ENCODE measurements at places on chromosomes 16 and 17.

DNA sequence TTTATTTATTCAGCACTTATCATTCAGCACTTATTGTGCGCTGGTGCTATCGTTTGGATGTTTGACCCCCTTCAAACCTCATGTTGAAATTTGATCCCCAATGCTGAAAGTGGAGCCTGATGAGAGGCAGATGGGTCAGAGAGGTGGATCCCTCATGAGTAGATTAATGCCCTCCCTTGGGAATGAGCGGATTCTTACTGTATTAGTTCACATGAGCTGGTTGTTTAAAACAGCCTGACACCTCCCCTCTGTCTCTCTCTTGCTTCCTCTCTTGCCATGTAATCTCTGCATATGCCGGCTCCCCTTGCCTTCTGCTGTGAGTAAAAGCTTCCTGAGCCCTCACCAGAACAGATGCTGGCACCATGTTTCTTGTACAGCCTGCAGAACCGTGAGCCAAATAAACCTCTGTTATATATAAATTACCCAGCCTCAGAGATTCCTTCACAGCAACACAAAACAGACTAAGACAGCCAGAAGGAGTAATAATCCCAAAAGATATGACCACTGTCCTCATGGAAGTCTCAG lies 111.1 kb downstream of the CACNG3 start:
- no peak for DNase-seq

DNA sequence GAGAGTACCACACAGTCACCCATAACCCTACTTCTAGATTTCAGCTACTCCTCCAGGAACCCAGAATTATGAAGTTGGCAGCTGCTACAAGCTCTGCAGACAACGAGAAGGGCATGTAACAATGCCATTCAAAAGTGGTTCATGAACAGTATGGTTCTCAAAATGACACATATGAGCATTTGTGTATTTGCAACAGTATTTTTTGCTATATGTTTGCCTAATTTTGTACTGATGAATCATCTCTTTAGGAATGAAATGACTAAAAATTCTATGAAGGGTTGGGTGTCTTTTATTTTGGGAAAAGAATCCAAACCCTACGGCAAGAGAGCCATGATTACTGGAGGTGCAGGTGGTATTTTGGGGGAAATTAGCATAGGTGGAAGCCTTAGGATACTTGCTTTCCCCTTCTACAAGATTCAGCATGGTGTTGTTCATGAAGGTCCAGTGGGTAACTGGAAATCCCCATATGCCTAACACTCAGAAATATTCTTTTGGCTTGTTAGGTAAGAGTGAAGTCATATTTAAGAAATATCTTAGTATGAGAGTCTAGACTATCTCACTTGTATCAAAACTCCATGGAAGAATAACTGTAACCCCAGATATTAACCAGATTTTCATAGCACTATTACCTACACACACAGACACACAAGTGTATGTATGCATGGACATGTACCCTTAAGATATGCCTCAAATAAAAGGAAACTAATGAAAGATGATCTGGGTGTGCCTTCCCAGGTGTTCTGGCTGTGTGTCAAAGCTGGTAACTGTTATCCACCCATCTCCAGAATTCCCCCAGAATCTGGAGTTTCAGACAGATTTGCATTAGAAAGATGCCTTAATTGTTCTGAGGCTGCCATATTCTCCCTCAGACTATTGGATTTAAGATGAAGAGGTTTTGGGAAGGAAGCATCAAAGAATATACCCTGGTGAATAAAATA lies 688.2 kb upstream of the SOX9 start:
- no peak for DNase-seq

DNA sequence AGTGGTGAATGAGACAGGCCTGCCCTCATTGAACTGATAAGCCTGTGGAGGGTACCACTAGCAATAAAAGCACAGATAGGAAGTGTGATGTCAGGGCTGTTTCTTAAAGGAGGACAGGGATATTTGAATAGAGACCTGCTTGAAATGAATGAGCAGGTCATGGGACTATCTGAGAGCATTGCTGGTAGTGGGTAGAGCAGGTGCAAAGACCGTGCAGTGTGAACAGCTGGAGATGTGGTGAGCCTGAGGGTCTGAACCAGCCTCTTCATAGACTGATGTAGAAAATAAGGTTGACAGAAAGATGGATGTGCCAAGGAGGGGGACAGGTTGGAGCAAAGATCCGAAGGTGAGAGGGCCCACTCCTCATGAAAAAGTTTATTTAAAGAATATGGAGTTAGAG lies 2.4 kb downstream of the NUP93 start:
- DNase-seq: no peak

GRCh38 chr16:67163164-67163998 lies 1.2 kb upstream of the HSF4 start:
- peak; percentile 61 for DNase-seq

DNA sequence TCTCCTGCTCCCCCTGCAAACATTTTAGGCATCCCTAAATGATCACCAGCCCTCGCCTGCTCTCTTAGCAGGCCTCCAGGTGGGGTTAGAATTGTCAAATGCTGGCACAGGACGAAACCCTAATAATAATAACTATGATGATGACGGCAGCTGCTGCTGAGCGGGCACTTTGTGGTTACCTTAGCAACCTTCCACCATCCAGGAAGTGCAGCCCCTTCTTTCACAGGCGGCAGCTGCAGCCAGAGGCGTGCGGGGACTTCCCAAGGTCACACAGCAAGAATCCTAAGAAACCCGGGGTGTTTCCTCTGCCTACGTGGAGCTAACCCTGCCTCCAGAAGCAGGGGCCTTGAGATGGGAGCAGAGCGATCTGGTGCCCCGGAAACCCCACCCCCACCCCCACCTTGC lies 22.4 kb upstream of the EIF1 start:
- DNase-seq: peak; percentile 53

GRCh38 chr16:56102183-56102686 lies 89.1 kb upstream of the GNAO1 start:
- no peak for DNase-seq

- DNase-seq: no peak
Measured at GRCh38 chr17:77709594-77709993, 248.9 kb upstream of the TNRC6C start.

DNA sequence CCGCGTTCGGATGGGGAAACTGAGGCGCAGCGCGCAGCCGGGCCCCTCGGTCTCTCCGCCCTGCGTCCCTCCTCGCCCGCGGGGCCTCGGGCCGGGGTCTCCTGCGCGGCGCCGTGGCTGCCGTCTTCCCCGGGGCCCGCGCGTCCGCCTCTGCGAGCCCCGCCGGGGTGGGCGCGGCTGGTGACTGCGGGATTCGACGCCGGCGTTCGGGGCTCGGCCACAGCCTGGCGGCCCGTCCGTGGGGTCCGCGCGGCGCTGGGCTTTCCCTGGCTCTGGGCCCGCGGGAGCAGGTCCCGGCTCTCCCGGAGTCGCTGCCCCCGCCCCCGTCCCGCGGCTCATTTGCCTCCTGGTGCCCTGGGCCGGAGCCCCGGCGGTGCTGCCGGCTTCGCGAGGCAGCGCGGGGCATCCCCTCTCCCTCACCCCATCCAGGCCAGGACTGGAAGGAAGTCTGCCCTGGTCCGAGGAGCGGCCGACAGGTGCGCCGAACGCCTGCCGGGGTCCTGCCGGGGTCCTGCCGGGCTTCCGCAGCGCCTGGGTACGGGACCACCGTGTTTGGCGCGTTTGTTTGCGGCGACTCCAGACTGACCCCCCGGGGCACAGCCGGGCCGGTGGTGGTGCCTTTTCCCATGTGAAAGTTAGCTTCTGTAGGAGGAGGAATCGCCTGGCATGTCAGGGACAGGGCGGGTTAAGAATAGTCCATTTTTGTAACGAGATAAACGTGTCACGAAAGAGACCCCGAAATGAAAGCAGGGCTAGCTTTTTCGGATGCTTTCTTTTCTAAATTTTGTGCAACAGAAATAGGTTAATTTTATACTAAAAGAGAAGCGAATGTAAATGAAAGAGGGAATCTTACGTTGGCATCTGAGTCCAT lies 671 bp downstream of the CHMP6 start:
- DNase-seq: no peak

- peak; percentile 73 for DNase-seq
Measured at GRCh38 chr16:23510164-23510914, at the start of gene GGA2. Gene GGA2 (minus strand): TSS chr16:23510494. CDS start chr16:23510411, 83 bp downstream.

DNA sequence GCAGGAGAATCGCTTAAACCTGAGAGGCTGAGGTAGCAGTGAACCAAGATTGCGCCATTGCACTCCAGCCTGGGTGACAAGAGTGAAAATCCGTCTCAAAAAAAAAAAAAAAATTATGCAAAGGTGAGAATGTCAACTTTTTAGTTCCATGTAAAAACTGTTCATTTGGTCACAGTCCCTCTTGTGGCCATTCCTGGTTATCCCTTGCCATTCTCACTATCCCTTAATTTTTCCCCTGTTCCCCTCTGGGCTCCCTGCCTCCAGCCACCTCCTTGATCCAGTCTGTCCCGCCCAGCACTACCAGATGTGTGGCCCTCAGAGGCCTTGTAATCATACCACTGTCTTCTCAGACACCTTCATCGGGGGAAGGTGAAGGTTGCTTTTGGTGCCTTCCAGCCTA lies 23.4 kb downstream of the DCAF7 start:
- no peak for DNase-seq

- DNase-seq: no peak
Measured at GRCh38 chr16:49886554-49887094, 30.7 kb upstream of the ZNF423 start.

DNA sequence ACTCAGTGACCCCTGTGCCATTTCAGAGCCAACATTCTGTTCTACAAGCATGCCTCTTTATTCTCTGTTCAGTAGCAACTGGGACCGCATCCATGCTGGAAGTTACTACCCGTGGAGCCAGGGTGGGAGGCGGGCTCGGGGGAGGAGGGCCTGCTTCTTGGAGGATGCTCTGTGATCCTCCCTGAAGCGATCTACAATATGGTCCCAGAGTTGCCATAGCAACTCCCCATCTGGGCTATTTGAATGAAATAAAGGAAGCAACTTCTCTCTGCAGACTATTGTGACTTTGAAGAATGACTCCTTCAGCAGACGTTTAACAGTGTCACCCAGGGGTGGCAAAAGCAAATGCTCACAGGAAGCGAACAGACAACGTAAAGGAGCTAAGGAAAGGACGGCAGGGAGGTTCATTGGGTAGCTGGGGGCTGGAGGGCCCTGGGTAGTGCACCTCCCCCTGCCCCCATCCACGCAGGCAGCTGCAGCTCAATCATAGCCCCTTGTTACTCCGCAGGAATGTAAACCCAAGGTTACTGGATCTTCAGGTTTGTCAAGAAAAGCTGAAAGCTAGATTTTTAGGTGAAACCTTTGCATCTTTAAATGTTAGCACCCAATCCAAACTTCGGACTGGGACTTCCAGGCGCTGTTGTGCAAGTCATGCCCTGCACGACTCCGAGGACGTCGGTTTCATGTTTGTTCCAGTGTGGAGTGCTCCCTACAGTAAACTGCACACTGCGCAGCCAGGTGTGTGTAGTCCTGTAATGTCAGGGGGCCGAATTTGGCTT lies 51.1 kb upstream of the MEAK7 start:
- DNase-seq: no peak

DNA sequence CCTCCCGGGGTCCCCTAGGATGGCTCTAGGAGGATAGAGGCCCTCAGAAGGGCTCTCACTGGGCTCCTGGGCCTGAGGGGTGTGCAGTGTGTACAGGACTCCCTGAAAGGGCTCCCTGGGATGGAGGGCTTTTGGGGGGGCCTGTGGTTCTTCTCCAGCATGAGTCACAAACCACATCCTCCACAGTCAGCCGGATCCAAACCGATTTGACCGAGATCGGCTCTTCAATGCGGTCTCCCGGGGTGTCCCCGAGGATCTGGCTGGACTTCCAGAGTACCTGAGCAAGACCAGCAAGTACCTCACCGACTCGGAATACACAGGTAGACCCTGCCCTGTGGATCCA lies 4.5 kb downstream of the TRPV2 start:
- peak; percentile 31 for DNase-seq

DNA sequence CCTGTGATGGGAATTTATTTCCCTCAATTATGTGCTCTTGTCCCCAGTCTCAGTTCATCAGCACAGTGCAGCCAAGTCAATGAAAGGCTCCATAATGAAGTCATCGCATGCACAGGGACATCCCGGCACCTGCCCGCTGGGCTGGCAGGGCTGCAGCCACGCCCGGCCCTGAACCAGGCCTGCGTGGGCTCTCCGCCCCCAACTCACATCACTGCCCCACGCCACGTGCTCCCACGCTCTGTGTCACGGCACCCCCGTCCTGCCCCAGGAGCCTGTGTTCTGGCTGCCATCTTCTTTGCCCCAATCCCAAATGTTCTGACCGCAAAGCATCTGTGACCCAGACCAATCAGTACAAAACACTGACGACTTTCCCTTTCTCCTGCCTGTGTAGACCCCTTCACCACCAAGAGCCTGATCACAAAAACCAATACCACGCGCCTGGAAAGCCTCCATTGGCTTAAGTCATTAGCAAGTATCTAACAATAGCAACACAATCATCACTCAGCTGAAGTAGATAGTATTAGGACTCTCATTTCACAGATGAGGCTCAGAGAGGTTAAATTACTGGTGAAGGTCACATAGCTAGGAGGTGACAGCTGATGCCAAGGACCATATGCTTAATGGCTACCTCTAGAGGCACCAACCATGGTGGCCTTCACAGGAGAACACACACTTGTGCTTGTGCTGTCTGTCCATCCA lies 202.5 kb downstream of the ZFHX3 start:
- DNase-seq: no peak

DNA sequence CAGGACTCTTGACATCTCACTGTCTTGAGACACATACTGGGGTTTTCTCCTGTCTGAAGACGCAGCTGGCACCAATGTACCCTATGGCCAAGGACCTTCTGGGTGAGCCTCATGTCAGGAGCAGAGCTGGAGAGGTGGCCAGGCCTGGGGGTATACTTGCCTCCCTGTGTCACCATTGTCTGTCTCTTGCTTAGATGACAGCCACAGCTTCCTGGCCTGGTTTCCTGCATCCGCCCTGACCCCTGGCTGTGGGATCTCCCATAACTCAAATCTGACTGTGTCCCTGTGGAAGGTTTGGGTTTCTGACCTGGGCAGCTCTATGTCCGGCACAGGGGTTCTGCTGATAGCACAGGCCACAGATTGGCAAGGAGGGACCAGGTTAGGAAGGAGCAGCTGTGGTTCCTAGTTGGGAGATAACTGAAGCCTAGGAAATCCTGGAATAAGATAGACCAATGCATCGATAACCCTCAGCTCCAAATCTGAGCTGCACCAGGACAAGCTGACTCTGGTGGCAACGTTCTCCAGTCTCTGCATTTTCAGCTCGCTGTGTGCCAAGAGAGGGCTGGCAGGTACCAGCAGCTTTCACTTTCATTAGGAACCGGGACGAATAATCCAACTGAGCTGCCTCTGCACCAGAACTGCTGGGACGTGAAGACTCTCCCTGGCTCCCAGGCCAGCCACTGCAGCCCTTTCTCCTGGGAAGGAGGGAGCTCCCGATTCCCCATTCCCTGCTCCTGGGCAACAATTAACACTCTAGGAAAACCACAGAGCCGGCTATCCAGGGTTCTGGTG lies 5.0 kb downstream of the DEXI start:
- no peak for DNase-seq

- DNase-seq: no peak
Measured at GRCh38 chr17:9024497-9024896, 3.2 kb downstream of the NTN1 start.

- DNase-seq: no peak
Measured at GRCh38 chr16:3819746-3820724, 60.5 kb downstream of the CREBBP start.

- DNase-seq: no peak
Measured at GRCh38 chr16:48004141-48004695, 151.6 kb downstream of the ABCC12 start.

- no peak for DNase-seq
Measured at GRCh38 chr16:9854675-9855074, 327.6 kb downstream of the GRIN2A start.
